Trophoblast cell (in vitro differentiated cells and primary cell): ENCODE measurements at places on chromosomes 4 and X.
A peak's percentile ranks its signal among the peaks of the same experiment; 100 is the strongest.

- DNase-seq, result no peak
Measured at GRCh38 chr4:105137121-105137875, 9.4 kb upstream of the TET2 start.

DNA sequence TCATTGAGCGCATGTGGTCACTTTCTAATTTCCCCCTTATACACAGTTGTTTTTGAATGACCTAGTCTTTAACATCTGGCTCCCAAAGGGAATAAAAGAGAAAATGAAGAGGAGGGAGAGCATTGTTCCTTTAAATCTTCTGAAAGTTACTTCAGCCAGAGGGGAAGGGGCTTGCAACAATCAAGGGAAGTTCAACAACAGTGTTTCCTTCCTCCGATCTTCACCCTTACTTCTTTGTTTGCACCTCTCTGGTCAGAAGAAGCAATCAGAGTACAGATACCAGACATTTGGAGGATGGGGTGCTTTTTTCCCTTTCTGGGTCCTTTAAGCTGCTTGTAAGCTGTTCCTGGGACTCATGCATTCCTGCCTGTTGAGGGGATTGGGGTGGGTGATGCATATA is 125.4 kb downstream of the TBC1D19 start:
- DNase-seq, result no peak

- DNase-seq, result no peak
Measured at GRCh38 chr4:38023347-38024205, 63.4 kb downstream of the PTTG2 start.

- no peak for DNase-seq
Measured at GRCh38 chr4:37830640-37831039, 4.2 kb downstream of the PGM2 start.

- peak; percentile 63 for DNase-seq
Measured at GRCh38 chr4:139568206-139568955, 12.4 kb upstream of the SETD7 start.

- no peak for DNase-seq
Measured at GRCh38 chr4:16120720-16121119, 36.9 kb upstream of the PROM1 start.

DNA sequence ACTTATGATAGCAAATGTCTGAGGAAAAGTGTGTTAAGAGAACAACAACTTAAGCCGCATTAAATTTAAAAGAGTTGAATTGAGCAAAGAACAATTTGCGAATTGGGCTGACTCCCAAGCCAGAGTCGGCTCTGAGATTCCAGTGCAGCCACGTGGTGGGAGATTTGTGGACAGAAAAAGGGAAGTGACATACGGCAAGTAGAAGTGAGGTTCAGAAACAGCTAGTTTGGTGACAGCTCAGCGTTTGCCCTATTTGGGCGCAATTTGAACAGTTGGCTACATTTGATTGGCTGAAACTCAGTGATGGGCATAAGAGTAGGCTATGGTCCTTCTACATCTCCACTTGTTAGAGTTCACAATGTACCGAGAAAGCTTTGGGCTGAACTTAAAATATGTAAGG is 124.0 kb downstream of the PRKX start:
- no peak for DNase-seq

- no peak for DNase-seq
Measured at GRCh38 chrX:149837639-149838038, 43.3 kb upstream of the MAGEA8 start.

DNA sequence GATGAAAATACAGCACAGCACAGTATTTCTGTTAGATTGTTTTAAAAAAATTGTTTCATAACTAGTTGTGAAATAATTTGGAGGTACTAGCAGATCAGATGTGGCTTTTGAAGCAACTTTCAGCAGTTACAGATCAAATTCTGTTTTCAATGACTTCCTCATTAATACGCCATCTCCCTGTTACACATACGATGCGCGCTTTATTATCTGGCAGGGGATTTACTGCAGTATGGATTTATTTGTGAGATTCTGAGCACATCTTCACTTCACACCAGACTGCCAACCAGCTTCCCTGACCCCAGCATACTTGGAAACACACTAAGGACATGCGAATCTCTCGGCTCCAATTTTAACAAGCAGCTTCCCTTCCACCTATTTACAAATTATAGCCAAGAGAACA is 235.5 kb upstream of the DIAPH2 start:
- no peak for DNase-seq

DNA sequence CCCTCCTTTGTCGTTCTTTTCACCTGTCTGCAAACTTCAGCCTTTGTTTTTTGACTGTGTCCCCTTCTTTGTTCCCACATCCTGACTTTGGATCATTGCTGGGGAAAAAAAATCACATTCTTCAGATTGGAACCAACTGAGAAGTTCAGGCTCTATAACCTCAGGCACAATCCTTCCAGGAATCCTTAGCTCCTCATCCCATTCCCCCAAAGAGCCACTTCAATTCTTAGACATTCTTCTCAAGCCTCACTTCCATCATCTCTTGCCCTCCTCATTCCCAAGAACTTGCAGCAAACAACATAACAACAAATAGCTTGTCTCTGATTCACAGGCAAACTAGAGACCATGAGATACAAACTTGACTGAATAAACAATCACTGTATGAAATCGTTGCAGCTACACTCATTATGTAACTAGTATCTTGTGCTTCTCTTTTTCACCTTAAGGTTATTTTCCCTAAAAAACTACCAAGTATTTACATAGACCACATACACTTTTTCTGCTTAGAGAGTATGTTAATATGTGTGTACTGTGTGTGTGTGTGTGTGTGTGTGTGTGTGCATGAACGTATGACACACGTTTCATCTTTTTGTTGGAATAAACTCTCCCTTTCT is 26.4 kb upstream of the PGM2 start:
- peak; percentile 86 for DNase-seq

- DNase-seq, result no peak
Measured at GRCh38 chr4:66404141-66404540, 733.9 kb upstream of the EPHA5 start.

- no peak for DNase-seq
Measured at GRCh38 chrX:101482296-101482695, 3.0 kb upstream of the ARMCX4 start.

GRCh38 chrX:50456712-50457484 is 13.7 kb downstream of the DGKK start:
- no peak for DNase-seq

DNA sequence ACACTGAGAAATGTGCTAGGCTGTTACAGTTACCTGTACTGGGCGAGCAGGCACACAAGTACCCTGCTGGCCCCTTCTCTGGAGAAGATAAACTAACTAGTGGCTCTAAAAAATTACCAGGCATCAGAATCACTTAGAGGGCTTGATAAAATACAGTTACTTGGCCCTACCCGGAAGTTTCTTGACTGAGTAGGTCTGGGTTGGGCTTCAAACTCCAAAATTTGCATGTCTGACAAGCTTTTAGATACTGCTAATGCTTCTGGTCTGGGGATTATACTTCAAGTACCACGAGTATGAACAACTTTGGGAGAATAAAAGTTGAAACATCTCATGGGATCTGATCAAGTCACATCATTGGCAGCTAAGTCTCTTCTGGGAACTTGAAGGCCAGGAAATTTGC is 30.8 kb downstream of the CEP135 start:
- DNase-seq, result no peak

GRCh38 chr4:141724646-141725045 is 88.3 kb downstream of the IL15 start:
- DNase-seq, result no peak

DNA sequence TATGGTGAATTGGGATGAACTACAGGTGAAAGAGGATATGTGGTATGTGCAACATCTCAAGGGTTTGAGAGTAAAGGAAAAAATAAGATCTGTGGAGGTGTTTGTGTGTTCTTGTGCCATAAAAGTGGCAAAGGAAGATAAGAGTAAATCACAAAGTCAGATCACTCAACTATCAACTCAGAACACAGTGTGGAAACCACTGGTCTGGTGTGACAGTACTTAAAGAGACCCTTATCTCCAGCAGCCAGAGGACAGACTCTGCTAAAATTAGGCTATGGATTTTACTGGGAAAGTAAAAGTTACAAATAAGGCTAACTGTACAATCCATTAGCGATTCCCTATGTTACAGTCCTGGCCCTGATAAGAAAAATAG is 54.0 kb upstream of the PRDM8 start:
- DNase-seq, result no peak

GRCh38 chrX:8729811-8730210 is 2.1 kb downstream of the ANOS1 start:
- DNase-seq, result no peak

GRCh38 chr4:6682862-6683590 is 10.7 kb upstream of the S100P start:
- no peak for DNase-seq

DNA sequence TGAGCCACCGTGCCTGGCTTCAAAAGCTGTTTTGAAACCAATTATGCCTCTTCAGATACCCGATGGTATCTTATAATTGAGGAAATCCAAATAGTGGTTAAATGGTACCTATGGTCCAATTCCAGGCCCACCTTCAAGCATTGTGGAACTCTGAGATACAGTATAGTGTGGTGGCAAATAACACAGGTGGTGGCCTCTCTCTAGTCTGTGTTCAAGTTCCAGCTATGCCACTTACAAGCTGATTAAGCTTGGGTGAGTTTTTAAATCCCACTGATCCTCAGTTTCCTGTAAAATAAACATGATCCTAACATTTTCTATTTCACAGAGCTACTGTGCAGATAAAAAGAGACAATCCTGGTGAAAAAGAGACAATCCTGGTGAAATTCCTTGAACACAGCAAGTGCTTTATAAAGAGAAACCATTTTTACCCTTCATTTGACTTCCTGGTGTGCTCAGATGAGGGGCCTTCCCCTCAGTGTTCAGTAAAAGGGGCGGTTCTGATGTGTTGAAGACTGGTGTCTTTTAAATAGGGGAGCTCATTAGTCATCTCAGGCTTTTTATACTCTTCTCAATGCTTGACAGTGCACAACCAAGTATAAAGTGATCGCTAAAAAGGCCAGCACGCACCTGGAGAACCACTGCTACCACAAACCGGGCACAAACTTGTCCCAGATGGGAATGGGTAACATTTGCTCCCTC is 30.8 kb upstream of the CD40LG start:
- no peak for DNase-seq

DNA sequence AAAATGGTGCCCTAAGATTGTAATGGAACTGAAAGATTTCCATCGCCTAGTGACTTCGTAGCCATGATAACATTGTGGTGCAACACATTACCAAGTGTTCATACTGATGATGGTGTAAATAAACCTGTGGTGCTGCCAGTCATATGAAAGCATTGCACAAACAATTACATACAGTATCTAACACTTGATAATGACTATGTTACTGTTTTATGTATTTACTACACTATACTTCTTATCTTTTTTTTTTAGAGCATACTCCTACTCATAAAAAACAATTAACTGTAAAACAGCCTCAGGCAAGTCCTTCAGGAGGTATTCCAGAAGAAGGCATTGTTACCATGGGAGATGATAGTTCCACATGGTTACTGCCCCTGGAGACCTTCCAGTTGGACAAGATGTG is 152.7 kb upstream of the EDNRA start:
- no peak for DNase-seq

GRCh38 chr4:28548594-28548993 is 1688.0 kb downstream of the STIM2 start:
- DNase-seq, result no peak
